NCI-H82 (cell line): ENCODE measurements at places on chromosomes 1 and 21.

DNA sequence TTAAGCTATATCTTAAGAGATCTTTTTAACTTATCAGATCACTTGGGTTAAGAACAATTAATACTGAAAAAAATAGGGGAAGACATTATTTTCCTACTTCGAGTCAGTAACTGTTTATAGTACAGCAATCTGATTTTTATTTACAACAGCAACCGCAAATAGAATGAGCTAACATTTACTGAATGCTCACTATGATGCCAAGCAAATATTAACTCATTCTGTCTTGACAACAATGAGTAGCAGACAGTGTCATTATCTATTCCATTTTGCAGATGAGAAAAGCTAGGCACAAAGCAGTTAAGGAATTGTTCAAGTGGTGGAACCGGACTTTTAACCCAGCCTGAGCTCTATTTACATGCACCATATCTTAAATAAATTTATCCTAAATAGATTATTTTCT is 273.7 kb downstream of the NTNG1 start:
- no peak for DNase-seq

DNA sequence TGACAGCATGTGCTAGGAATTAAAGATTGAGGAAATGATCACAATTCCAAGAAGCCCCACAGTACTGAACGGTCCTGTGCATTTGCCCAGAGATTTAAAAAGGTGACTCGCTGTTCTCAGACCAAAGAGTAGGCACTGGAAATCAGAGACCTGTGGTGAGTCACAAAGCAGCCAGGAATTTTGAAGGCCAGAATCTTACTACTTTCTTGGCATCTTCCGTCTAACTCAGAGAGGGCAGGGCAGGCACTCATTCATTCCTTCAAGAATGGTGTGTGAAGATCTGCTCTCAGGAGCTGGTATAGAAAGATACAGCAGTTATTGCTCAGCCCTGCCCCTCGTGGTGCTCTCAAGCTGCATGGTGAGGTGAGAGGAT is 57.9 kb downstream of the BRINP2 start:
- DNase-seq: peak; percentile 55

- DNase-seq: no peak
Measured at GRCh38 chr1:204672482-204673121, 12.9 kb downstream of the LRRN2 start.

DNA sequence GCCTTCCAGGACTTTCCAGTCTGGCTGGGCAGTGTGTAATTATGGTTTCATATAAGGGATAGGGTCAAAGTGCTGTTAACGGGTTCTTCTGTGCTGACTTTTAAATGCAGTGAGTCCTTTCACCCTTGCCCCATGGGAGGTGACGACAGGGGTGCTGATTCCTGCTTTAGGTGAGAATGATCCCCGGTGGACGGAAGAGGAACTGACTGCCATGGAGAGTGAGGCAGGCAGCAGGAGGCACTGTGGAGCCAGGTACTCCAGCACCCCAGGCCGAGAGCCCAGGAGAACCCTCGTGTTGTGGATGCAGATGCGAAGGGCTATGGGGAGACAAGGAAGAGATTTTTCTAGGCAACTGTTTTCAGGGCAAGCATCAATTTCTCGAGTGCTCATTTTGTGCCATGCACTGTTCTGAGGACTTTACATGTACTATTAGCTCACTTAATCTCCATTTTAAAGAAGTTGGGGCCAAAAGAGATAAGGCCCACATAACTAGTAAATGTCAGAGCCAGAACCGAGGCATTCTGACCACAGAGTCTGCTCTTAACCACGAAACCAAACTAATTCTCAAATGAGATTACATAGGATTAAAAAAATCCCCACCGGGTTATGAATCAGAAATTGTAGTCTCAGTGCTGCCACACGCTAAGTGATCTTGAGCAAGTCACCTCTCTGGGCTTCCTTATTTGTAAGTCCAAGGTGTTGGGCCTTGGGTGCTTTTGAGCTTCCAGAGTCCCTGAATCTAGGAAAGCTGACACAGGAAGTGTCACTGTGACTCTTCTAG is 28.2 kb downstream of the STPG1 start:
- peak; percentile 78 for DNase-seq
